Upper lobe of left lung (tissue), 6 donors: ENCODE measurements at places on chromosomes 4 and X.
A peak's percentile ranks its signal among the peaks of the same experiment; 100 is the strongest.

- no peak for DNase-seq
Observed at GRCh38 chr4:108586778-108587177, 33.6 kb upstream of the RPL34 start.

DNA sequence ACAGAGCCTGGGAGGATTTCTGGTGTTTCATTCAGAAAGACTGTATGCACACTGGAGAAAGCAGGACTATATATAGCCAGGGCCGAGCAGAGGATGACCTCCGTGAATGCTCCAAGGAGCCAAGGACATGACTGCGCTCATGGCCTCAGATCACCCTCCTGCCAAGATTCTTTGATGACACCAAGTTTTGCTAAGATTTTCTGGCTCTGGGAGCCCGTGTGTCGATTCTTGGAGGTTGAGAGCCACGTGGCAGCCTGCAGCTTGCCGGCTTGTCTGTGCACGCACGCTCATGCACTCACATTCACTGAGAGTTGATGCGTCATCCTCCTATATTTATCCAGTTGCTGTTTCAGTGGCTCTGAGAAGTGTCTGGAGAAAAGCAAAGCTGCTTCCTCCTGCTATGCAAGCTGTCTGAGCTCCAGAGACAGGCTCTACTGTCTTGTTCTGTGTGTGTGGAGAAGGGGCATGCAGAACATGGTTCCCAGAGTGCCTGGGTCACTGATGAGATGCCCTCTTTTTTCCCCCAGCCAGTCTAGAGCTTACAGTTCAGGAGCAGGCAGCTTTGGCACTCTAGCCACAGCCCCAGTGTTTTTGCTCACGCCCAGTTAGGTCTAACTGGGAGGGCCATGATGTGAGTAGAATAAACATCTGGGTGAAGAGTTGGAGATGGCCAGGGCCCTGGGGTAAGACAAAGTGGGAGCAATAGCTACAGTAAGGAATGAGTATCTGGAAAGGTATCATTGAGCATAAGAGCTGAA lies 64.9 kb upstream of the SCOC start:
- DNase-seq = peak; percentile 42

DNA sequence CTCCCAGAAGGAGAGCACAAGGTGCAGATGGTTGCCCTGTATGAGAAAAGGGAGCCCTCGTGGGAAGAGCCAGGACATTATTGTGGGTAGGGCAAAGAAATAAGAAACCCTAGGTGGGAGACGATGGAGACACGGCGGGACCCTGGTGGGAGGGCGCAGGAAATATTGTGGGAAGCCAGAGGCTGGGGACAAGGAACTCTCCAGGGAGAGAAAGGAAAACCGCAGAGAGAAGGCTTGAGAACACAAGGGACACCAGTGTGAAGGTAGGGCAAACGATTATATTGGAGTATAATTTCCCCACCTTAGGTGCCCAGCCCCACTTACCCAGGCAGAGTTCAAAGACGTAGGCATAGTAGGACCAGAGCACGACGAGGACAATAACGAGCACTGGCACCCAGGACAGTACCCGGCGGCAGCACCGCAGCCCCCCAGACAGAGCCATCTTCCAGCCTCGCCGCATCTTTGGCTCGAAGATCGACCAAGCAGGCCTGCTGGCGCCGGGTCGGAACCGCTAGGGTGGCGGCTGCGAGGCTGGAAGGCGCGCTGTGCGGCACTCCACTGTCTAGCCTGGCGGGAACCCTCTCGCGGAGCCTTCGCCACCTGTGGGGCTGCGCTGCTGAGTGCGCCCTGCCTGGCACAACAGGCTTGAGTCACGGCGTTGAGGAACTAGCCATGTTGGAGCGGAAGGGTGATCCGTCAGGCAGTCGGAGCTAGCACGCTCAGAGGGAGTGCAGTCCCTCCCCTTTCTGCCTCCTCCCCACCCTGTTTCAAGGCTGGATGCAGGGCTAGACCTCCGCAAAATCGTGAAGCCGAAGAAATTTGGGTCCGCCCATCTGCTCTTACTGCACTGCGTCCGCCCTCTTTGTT lies at the start of gene ZDHHC15:
Gene ZDHHC15, minus strand, starts transcription at position 473 of the 867 bp plus-strand sequence. Its CDS starts 13 bp downstream, at position 460.
- DNase-seq = peak; percentile 88

DNA sequence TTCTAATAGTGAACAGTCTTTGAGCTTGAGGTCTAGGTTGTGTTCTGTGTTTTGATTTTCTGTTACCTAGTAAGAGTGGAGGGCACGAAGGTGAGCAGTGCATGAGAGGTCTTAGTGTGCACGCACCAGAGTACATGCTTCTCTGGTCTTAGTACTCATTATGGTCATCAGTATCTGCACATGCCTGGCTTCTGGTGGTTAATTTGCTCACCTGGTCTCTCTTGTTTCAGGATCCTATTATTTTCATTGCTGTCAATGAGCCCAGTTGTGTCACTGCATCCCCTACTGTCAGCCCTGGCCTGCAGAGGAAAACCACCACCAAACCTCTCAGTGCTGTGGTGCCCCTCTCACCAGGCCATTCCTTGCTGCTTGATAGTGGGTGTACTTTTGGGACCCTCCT lies 54.8 kb downstream of the NSUN7 start:
- no peak for DNase-seq

GRCh38 chr4:110275871-110276270 lies 77.5 kb upstream of the ELOVL6 start:
- DNase-seq = no peak

DNA sequence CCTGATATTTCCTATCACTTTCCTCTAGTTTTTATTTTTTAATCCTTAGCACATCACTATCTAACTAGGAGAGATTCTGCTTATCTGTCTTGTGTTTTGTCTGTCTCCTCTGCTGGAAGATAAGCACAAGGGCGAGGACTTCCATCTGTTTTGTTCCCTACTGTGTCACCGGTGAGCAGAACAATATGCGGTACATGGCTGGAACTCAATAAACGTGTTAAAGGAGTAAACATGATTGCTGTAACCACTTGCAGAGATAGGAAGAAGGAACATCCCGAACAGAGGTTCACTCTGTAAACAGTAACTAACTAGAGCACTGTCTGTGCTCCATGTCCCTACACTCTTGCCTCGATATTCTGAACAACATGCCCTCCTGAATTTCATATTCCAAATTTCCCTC lies 5.2 kb downstream of the HS3ST1 start:
- DNase-seq = no peak

- DNase-seq = no peak
Observed at GRCh38 chrX:452598-452997, 65.9 kb upstream of the PPP2R3B start.
